ENCODE measurements at places on chromosomes 3 and 15.
A peak's percentile ranks its signal among the peaks of the same experiment; 100 is the strongest.

DNA sequence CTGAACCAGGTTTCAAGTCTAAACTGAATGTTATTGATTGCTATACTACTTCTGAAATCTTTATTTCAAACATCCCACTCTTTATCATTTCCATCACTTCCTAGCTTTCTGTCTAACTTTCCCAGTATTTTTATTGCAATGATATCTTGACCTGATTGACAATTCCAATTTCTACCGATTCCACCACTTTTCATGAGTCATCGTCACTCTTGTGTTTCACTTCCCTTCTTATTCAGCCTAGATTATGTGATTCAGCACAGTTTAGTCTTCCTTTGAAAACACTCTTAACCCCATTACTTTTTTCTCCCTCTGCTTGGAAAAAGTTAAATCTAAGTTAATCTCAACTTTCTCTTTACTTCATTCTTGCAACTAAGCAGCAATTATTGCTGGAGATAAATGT lies 62.6 kb downstream of the SLC7A14 start:
- peak; percentile 43 for DNase-seq

GRCh38 chr3:178435575-178435974 lies 100.7 kb upstream of the KCNMB2 start:
- no peak for DNase-seq

GRCh38 chr3:74435631-74436030 lies 178.8 kb downstream of the CNTN3 start:
- no peak for DNase-seq

GRCh38 chr3:147795418-147795817 lies 386.3 kb downstream of the ZIC1 start:
- DNase-seq = no peak

DNA sequence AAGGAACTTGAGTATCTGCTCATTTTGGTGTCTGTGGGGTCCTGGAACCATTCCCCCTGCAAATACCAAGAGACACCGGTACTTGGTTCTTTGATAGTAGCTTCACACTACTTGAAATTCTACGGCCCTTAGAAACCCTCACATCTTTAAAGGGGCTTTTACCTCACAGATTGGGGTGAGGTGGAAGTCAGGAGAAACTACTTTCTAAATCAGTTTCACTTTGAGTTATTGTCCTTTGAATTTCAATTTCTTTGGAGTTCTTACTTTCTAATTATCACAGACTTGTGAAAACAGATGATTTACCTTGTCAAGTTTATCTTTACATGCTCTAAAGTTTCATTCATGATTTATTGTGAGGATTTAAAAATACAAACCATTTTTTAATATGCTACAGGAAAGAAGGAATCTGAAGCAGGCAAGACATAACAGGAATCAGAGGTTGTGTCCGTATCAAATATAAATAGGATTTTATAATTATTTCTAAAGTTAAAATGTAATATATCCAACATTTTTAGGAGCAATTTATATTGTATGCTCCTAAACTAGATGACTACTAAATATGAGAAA lies 98.9 kb downstream of the NEDD4 start:
- no peak for DNase-seq

DNA sequence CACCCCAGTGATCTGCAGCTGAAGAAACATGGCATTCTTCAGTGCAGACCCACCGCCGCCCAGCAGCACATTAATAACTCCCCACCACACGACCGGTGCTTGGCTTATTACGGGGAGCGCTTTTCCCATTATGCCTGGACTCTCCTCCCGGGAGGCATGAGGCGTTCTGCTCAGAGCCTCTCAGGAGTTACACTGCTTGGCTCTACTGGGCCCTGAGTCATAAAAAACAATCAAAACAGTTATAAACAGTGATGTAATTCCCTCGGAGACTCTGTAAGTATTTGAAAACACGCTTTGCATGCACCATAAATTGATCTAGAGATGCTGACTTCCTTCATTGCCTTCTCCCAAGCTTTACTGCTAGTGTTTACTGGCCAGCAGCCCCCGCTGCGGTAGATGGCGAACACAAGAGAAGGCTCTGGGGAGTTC lies 77.1 kb upstream of the SNRPA1 start:
- DNase-seq = no peak

DNA sequence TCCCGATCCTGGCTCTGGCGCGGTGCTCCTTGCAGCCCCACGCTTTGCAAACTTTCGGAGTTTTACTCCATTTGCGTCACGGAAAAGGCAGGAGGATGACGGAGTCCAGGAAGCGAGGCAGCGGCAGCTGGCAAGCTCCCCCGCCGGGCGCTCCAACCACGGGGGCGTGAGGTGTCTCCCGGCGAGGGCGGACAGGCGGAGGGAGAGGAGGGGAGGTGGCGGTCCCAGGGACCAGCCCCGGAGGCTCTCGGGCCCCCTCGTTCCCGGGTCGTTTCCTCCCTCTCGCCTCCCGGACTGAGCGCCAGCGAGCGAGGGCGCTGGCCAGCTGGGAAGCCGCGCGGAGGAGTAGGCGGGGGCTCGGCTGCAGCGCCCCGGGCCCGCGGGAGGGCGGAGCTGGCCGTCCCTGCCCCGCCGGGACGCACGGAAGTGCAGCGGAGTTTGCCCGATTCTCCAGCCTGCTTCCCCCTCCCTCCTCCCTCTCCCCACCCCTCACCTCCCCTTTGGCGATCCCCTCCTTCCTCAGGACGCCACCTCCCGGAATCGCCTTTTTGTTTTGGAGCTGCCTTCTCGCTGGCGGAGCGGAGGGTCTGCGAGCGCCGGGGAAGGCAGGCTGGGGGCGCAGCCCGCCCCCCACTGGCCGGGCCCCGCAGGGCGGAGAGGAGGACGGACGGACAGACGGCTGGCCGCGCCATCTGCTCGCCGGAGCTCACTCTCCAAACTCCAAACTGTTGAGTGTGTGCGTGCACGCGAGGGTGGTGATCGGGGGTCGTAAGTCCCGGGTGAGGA lies at the start of gene SNX33:
SNX33 (plus strand) TSS at position 543 of the 786 bp plus-strand sequence. CDS start 1,191 bp downstream, outside the sequence.
- DNase-seq = peak; percentile 89

GRCh38 chr3:50341996-50342650 lies 1.5 kb upstream of the RASSF1 start:
- DNase-seq = no peak

DNA sequence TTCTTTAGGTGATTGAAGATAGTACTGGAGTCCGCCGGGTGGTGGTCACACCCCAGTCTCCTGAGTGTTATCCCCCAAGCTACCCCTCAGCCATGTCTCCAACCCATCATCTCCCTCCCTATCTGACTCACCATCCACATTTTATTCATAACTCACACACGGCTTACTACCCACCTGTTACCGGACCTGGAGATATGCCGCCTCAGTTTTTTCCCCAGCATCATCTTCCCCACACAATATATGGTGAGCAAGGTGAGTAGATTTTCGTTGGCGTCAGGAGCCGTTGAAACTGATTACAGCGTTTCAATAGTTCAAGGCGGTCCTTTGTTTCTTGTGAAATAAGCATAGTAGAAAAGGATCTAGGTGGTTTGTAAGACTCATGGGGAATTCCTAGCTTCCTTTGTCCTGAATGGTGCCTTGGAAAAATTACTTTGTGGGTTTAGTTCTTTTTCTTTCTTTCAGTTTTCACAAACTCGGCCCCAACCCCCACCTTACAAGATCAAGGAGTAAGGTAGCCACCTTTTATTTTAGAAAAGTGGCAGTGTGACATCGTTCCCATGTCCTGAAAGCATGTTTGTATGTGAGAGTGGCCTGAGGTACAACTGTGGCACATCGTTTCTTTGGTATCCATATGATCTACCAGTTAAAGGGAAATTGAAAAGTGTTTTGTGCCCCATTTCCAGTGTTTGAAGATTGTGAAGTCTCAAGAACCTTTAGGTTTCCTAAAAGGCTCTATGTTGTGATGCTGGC lies 200.6 kb downstream of the GHSR start:
- no peak for DNase-seq

DNA sequence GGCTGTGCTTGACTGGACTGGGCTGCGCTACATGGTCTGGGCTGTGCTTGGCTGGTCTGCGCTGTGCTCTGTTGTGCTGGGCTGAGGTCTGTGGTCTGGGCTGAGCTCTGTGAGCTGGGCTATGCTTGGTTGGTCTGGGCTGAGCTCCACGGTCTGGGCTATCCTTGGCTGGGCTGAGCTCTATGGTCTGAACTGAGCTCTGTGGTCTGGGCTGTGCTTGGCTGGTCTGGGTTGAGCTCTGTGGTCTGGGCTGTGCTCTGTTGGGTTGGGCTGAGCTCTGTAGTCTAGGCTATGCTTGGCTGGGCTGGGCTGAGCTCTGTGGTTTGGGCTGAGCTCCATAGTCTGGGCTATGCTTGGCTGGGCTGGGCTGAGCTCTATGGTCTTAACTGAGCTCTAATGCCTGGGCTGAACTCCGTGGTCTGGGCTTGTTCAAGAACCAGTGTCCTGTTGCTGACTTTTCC lies 92.0 kb downstream of the PLXNA1 start:
- peak; percentile 53 for DNase-seq

GRCh38 chr15:74535388-74536084 lies 5.5 kb upstream of the ARID3B start:
- DNase-seq = peak; percentile 18

- DNase-seq = no peak
Observed at GRCh38 chr3:61483997-61484396, 77.4 kb upstream of the PTPRG start.

GRCh38 chr3:143783851-143784370 lies 64.4 kb downstream of the SLC9A9 start:
- DNase-seq = no peak

GRCh38 chr3:134928392-134928791 lies 133.3 kb downstream of the EPHB1 start:
- DNase-seq = no peak

- DNase-seq = no peak
Observed at GRCh38 chr3:109241459-109242186, 74.7 kb downstream of the DPPA2 start.

DNA sequence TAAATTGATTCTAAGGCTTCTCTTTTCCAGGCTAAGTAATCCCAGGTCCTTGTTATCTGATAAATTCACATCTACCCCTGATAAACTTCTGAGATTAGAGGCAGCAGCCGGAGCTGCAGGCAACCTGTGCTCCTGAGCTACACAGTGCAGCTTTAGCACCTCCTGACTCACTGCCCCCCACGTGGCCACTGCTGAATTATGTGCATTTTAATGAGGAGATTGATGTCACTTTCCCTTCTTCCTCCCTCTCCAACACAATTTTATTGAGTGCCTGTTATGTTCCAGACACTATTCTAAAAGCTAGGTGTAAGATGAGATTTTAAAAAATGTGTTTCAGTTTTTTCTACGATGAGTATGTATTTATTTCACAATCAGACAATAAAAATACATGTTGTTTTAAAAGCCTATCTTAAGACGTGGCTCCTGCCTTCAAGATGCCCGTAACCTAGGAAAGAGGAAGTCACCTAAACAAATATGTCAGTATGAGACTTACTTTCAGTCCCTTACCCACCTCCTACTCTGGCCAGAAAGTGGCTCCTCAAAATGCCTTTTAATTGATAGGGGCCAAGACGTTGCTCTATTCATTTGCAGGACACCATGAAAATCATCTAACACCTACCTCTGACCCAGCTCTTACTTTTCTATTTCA lies 161.5 kb upstream of the PFN2 start:
- peak; percentile 39 for DNase-seq

DNA sequence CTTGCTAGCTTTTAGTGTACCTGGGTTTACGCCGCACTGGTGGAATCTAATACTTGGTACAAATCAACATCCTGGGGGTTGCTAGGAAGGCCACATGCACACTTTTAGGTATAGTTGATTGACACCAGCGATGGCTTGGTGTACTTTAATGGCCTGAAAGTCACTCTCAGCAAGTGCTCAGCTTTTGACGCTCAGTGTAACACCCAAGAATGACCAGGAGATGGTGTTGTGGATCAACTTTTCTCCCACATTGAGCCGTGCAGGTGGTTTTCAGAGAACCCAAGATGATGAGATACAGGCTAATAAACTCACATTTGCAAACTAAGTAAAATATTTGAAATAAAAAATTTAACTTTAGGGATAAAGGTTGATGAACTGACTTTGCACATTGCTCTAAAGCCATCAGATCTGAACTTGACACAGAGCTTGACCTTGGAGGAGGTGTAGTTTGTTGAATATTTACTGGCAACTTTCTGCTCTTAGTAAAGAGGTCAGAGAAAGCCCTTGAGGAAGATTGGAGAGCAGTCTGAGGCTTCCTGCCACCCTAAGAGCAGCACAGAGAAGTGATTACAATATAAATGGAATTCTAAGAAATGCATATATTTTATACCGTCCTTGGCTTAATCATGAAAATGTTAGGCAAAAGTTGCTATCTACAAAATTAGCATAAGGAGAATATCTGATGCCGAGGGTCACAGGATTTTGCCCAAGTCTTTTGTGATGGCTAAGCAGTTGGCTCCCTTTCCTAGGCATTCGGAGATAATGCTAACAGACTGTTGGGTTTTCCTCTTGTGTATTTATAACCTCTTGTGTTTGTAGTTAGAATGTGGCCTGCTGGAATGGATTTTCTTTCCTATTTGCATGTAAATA lies 143.4 kb upstream of the RASGRP1 start:
- DNase-seq = peak; percentile 69

DNA sequence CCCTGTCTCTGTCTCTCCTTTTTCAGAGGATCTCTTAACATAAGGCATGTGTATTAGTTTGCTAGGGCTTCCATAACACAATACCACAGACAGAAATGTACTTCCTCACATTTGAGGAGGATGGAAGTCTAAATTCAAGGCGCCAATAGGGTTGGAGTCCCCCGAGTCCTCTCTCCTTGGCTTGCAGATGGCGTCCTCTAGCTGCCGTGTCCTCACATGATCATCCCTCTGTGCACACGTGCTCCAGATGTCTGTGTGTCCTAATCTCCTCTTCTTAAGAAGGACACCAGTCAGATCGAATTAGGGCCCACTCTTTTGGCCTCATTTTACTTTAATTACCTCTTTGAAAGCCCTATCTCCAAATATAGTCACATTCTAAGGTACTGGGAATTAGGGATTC lies 23.0 kb upstream of the BFSP2 start:
- no peak for DNase-seq

- DNase-seq = no peak
Observed at GRCh38 chr3:89058371-89058770, 49.0 kb upstream of the EPHA3 start.

DNA sequence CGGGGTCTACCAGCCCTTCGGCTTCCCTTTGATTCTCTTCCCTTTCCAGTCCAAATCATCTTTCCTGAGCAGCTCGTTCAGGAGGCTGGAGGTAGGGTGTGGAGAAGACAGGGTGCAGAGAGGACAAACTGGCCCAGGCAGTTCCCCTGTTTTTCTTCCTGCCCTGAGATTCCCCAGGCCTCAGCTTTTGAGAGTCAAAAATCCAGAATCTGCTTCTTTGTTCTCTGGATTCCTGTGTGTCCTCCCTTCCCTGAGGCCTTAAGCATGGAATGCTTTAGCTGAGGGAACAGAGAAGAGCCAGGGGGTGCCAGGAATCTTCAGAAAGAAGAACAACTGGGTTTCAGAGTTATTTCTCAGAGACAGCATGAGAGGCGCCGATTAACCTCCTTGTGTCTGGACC lies 26.7 kb upstream of the LRTM1 start:
- peak; percentile 51 for DNase-seq

DNA sequence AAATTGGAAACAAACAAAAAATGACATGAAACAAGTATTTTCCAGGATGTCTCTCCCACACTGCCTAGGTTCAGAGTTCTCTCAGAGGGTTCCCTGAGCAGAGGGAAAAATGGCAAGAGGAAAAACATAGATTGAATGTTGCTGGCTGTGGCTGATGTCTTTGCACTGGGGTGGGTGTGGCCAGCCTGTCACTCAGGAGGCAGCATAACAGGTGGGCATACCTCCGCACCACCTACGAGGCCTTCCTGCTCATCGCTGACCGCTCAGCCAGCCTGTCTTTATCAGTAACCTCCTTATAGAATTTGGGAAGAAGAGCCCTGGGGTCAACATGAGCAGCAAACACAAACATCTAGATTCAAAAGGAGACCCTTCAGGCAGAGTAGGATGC lies 216.6 kb upstream of the UMPS start:
- DNase-seq = no peak

GRCh38 chr15:95021816-95022215 lies 790.5 kb downstream of the MCTP2 start:
- no peak for DNase-seq

All from EL (cell line).